Stimulated activated CD4-positive, alpha-beta T cell treated with anti-CD3 and anti-CD28 coated beads, Interleukin-15, amount 100 ng/mL, for 48 hours (primary cell): ENCODE measurements at places on chromosomes 5 and 9.
A peak's percentile ranks its signal among the peaks of the same experiment; 100 is the strongest.

DNA sequence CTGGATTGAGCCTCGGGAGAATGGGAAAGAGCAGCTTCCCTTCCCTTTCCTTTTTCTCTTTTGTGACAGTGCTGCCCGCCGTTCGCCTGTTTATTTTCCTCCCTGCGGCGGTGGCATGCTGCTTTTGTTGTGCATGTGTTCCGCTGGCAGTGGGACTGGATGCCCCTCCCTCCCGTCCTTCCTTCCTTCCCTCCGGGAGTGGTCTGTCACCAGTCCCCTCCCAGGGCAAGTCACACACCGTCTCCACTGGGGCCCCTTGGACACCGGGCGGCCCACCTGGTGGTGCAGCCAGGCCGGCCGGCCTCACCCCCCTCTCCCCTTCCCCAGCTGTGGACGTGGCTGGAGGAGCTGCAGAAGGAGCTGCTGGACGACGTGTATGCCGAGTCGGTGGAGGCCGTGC, 214.7 kb downstream of the TRIO start:
- DNase-seq, result no peak

GRCh38 chr9:127384016-127384730, 12.8 kb upstream of the SLC2A8 start:
- no peak for DNase-seq

- no peak for DNase-seq
Observed at GRCh38 chr5:58184910-58185309, 275.0 kb downstream of the PLK2 start.

- DNase-seq, result no peak
Observed at GRCh38 chr5:36573438-36573837, 33.0 kb upstream of the SLC1A3 start.

GRCh38 chr5:130050585-130050984, 146.3 kb downstream of the CHSY3 start:
- DNase-seq, result no peak

- no peak for DNase-seq
Observed at GRCh38 chr5:61000887-61001286, 55.9 kb downstream of the NDUFAF2 start.

- DNase-seq, result no peak
Observed at GRCh38 chr5:60148366-60148765, 254.8 kb upstream of the PDE4D start.

DNA sequence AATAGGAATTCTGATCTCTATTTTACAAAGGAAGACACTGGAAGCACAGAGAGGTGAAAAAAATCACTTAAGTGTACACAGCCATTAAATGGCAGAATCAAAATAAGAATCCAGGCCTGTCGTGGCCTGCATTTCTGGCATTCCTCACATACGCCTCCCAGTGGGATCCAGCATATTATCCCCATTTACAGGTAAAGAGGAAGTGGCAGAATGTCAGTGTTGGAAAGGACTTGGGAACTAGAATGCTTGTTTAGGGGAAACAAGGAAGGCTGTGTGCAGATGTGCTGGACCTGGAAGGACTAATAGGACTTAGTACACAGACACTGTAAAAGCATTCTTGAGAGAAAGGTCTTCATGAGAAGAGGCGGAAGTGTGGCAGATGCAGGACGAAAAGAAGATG, 241.8 kb downstream of the TRIM32 start:
- no peak for DNase-seq

DNA sequence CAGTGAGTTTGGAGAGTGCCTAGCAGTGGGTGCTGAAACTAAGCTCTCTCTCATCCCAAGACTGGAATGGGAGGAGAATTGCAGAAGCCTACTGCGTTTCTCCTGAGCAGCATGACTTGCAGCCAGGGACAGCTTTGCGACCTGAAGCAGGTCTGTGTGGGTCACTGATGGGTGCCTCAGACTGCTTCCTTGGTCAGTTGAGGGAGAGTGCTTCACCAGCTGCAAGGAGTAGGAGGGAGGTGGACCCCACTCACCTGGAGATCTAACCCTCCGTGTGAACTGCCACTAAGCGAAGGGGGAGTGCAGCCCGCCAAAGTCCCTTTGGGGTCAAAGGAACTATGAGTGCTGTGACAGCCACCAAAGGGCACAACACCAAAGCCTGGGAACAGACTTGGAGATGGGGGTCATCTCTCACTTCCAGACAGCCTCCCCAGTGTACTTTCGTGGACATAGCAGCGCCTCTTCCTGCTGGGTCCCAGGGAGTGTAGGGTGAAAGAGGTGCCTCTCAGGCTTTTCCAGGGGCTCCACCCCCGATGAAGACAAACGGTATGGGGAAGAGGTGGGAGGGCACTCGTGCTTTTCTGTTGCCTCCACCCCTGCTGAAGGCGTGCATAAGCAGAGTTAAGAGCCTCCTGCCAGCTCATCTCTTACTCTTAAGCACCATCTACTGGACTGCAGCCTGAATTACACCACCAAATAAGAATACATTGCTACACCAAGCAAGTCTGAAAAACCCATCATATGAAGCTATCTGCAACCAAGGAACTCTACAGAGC, 34.3 kb upstream of the MACIR start:
- DNase-seq, result peak; percentile 18

GRCh38 chr5:157997991-157998504, 139.1 kb upstream of the CLINT1 start:
- DNase-seq, result no peak

GRCh38 chr5:159826351-159827214, 89.7 kb upstream of the ADRA1B start:
- no peak for DNase-seq

DNA sequence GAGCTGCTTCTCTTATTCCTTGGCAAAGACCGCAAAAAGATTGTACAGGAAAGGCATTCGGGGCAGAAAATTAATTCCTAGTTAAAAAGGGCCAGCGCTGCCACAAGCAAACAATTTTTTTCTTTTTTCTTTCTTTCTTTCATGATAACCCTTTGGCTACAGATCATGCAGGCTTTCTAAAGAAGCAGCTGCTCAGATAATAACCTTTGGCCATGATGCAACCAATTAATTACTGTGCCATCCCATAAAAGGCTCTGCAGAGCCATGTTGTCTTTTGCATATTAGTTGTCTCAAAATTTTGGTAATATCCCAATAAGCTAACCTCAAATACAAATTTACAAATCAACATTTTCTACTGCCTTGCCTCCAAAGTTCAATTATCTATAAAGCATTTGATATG, 758.4 kb upstream of the SEMA6A start:
- no peak for DNase-seq

DNA sequence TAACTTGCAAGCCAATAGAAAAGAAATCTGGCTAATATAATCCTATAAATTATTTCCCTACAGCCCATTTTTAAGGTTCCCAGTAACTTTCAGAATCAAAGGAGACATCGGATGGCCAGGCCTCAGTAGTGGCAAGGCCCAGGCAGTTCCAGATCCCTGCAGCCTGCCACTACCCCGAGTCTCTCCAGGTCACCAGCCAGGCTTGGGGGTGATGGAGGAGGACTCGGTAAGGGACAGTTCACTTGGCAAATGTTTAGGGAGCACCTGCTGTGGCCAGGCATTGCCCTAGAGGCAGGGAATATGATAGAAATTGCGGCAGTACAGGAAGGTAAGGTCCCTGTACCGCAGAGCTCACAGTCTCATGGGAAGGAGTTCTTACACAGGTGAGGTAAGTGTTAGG, 15.2 kb upstream of the LTC4S start:
- no peak for DNase-seq

DNA sequence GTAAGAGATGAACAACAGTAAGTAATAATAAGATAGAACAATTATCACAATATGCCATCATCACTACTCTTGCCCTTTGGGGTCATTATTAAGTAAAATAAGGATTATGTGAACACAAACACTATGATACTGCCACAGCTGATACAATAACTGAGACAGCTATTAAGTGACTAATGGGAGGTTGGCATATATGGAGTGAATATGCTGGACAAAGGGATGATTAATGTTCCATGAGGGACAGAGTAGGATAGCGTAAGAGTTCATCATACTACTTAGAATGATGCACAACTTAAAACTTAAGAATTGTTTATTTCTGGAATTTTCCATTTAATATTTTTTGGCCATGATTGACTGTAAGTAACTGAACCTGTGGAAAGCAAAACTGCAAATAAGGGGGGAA, 16.6 kb downstream of the POU5F2 start:
- no peak for DNase-seq

DNA sequence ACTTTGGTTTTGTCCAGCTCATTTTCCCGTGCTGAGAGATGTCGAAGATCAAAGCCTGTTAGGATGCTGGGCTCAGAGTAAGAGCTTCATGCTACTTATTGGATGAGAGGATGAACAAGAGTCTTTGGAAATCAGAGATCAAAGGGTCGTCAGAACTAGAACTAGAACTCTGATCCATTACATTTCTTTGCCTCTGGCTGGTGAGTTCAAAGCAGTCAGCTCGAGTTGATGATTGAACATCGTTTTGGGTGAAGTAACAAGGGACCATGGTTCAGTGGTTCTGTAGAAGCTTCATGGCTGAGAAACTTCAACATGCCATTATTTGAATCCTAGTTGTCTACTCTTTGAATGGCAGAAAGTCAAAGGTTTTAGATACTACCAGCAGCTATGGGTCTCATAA, 320.3 kb downstream of the ARHGEF28 start:
- DNase-seq, result no peak
